T1000 (cell line): ENCODE measurements at places on chromosomes 12 and 14.
A peak's percentile ranks its signal among the peaks of the same experiment; 100 is the strongest.

- no peak for DNase-seq
These were observed 6.2 kb upstream of the KRT86 start for GRCh38 chr12:52268212-52268611.

- DNase-seq = peak; percentile 3
These were observed 369.1 kb downstream of the NPAS3 start for GRCh38 chr14:33307691-33308251.

DNA sequence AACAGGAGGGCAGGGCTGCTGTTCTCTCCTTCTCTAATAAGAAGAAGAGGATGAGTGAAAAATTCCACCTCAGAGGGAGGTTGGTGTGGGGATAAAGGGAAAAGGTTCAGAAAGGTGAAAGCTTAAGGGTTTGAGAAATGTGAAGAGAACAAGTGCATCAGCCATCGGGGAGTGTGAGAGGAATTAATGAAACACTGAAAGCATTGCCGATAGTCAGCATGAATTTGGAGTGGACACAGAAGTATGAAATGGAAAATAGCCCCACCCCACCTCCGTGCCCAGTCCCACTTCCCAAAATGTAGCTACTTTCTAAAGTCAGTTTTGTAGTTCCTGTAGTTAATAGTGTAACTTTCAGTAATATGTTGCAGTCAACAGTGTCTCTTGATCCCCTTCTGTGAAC lies 33.4 kb downstream of the DIP2B start:
- no peak for DNase-seq

GRCh38 chr12:42846782-42847181 lies 257.2 kb upstream of the PRICKLE1 start:
- DNase-seq = no peak

GRCh38 chr14:104512061-104512460 lies 67.5 kb upstream of the C14orf180 start:
- DNase-seq = no peak

DNA sequence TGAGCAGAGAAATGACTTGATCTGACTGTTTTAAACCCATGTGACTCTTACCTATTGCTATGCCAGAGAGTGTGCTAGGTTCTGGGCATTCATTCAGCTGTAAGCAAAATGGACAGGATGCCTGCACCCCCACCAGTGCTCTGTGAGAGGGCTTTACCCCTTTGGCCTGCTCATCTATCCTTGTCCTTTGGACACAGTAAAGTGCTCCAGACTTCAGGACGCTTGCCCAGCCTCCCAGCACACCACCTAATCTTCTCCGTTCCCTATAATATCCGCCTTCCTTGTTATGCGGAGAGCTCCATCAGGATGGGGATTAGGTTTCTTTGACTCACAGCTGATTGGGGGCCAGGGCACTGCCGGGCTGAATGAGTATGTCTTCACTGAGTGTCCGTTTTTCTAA lies 4.4 kb upstream of the ZNF839 start:
- DNase-seq = no peak

DNA sequence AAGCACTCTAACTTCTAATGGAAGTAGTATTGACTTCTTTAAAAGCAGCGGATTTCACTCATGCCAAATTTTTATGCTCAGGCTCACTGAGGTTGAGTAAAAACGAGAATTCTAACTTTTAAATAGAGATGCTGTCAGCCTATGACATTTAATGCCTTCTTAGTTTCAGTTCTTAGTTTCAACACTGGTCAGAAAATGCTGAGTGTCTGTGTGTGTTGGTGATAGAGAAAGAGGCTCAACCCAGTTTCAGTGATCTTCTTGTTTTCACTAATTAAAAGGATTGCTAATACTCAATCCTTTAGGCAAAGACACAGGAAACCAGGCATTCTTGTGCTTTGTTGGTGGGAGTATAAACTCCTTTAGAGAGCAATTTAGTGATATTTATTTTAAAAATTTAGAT lies 31.0 kb downstream of the PEBP1 start:
- no peak for DNase-seq

DNA sequence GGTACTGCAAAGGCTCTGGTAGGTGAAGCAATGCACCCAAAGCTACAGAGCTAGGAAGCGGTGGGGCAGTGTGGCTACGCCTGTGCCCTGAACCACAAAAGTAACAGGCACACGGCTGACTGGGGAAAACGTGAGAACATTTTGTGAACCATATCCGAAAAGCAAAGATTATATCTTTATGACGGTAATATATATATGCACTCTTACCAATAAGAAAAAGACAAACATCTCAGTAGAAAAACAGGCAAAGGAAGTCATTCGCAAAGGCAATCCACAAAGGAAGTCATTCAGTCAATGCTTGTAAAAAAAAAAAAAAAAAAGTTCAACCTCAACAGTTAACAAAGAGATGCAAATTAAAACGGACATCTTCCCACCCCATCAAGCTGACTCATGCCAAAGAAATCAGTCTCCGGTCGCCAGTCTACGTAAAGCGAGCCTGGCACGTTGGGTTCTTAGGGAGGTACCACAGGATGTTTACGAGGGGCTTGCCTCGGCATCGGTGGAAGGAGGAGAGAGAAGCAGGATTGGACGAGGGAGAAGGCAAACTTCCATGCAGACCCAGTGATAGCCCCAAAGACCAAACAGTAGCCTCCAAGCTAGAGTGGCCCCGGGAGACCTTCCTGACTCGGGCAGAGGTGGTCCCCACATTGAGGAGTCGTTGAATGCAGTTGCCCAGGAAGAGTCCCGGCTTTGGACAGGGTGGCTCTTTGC lies 39.4 kb upstream of the PPP2R5C start:
- peak; percentile 37 for DNase-seq
